Fibroblast of pulmonary artery (primary cell): ENCODE measurements at places on chromosomes 3 and 15.

DNA sequence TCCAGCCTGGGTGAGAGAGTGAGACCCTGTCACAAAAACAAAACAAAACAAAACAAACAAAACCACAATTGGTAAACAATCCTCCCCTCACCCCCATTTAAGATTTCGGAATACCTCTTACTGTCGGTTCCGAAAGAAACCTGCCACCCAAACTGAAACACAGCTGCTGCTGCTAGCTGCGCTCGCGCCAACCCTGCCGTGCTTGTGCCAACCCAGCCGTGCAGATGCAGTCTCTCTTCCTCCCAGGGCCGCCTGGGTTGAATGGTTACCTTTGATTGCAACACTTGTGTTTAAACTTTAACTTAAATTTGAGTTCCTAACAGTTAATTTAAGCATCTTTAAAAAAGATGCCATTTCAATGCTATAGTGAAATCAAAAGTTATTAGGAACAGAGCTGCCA lies 28.5 kb upstream of the SPTBN5 start:
- DNase-seq, result no peak

- DNase-seq, result peak; percentile 61
Observed at GRCh38 chr15:75161917-75162414, 39.7 kb upstream of the C15orf39 start.

- DNase-seq, result no peak
Observed at GRCh38 chr3:130260918-130261317, 84.6 kb upstream of the COL6A5 start.

- peak; percentile 49 for DNase-seq
Observed at GRCh38 chr3:117719316-117719926, 1009.8 kb downstream of the TUSC7 start.

GRCh38 chr3:148975248-148975647 lies 16.1 kb upstream of the GYG1 start:
- no peak for DNase-seq

DNA sequence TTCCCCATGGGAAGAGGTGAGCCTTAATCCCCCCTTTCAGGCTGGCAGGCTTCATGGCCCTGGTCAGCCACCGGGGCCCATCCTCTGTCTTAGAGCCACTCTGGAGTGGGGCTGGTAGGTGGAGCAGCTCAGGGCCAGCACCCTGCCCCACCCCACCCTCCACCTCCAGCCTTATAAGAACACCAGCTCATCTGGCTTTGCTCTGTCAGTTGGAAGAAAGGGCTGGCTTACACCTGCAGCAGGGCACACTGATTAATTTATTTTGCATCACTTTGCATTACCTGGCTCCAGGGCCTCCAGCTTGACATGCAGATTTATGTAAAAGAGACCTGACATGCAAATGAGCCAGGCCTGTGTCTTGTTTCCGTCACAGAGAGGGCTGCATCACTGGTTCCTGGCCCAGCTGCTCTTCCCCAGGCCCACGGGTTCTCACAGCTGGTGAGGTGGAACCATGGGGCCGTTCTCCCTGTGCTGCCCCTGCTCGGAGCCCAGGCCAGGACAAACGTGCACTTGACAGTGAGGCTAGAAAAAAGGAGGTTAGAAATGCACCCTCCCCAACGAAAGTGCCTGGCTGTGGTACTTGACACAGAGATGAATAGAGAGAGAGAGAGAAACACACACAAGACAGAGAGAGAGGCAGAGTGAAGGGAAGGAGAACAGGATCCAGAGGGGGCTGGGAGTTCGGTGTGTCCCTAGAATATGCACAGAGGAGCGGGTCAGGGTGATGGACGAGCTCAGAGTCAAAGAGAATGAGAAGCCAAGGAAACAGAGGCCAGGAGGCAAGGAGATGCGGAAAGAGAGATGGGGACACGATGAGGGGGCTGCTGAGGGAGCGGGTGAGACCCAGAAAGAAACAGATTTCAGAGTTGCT lies 44.5 kb upstream of the MAGEF1 start:
- no peak for DNase-seq

- no peak for DNase-seq
Observed at GRCh38 chr15:69713726-69714559, 261.3 kb downstream of the RPLP1 start.

GRCh38 chr3:155886915-155887314 lies 16.5 kb downstream of the GMPS start:
- DNase-seq, result no peak

DNA sequence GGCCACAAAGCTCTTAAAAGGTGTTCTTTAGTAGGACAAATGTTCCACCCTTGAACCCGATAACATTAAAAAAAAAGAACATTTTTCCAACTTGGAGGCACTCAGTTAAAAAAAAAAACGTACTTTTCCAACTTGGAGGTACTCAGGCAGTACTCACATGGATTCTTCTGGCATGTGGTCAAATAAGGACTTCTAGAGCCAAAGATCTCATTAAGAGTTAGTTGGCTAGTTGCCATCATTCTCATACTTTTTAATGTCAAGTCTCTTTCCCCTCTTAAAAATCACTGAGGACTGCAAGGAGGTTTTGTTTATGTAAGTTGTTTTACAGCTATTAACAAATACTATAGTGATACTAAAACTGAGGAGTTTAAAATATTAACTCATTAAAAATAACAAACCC lies 101.0 kb downstream of the CADPS start:
- no peak for DNase-seq

GRCh38 chr3:47870156-47870555 lies 67.2 kb downstream of the DHX30 start:
- no peak for DNase-seq

GRCh38 chr3:16427103-16427965 lies 86.2 kb downstream of the RFTN1 start:
- DNase-seq, result peak; percentile 97

DNA sequence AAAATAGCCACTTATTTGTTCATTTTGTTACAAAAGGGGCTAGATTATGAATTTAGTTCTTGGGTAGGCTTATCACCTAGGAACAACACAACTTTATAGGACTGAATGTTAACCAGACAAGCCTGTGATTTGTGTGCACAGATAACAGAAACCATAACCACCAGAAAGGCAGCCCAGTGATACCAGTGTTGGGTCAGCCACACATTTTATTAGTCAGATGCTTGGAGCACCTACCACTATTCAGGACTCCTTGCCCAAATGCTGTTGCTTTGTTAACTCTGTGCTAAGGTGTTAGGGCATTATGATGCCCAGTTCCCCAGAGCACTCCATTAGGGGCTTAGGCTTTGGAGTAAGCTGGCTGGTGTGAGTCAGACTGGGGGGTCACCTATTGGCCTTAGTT lies 22.5 kb downstream of the PLCL2 start:
- DNase-seq, result no peak

GRCh38 chr3:38773528-38773927 lies 42.5 kb downstream of the SCN10A start:
- DNase-seq, result no peak

- DNase-seq, result no peak
Observed at GRCh38 chr3:149958171-149958796, 12.4 kb downstream of the PFN2 start.

DNA sequence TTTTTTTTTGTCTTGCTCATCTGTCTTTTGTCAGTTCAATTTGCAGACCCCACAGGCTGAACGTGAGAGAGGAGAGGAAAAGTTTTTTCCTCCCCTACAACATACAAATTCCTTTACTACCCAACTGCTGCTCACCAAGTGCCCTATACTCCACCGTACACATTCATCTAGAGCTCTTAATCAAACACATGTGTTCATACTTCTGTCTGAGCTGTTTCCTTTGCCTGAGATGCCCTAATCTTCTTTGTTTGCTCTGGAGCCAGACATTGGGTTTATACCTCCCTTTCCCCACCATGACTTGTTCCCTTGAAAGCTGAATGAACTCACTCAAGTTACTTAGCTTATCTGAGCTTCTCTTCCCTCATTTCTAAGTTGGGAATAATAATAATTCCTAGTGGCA lies 122.7 kb upstream of the RASGRP1 start:
- no peak for DNase-seq

- peak; percentile 52 for DNase-seq
Observed at GRCh38 chr3:179681492-179682263, 28.8 kb downstream of the USP13 start.

DNA sequence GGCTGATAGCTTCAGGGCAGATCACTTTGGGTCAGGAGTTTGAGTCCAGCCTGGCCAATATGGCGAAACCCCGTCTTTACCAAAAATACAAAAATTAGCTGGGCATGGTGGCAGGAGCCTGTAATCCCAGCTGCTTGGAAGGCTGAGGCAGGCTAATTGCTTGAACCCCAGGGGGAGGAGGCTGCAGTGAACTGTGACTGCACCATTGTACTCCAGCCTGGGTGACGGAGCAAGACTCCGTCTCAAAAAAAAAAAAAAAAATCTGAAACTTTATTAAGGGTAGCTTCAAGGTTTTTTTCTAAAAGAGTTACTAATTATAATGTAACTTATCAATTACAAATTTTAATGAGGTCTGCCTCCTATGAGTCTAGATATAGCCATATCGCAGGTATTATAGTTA lies 5.1 kb downstream of the NECTIN3 start:
- no peak for DNase-seq

DNA sequence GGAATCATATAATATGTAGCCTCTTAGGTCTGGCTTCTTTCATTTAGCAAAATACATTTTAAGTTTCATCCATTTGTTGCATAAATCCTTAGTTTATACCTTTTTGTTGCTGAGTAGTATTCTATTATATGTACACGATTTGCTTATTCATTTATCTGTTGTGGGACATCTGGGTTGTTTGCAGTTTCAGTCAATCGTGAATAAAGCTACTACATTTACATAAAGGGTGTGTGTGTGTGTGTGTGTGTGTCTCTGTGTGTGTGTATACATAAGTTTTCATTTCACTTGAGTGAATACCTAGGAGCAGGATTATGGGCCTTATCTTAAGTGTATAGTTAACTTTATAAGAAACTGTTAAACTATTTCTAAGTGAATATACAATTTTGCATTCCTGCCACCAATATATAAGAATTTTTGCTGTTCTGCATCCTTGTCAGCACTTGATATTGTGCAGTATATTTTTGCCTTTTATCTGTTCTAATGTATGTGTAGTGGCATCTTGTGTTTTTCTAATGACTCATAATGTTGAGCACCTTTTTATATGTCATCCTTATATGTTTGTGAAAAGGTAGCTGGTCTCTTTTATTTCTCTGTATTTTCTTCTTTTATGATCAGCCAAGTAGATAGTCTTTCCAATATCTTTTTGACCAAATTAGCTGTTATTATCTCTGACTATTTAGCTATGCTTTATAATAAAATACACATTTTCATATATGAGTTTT lies 55.0 kb downstream of the GLCE start:
- DNase-seq, result no peak

- DNase-seq, result no peak
Observed at GRCh38 chr3:51935886-51936755, 5.6 kb downstream of the RRP9 start.

GRCh38 chr15:48877630-48878595 lies at the start of gene EID1:
TSS of gene EID1 (plus strand) at chr15:48878134. CDS start at chr15:48878177, 43 bp downstream.
- peak; percentile 98 for DNase-seq

DNA sequence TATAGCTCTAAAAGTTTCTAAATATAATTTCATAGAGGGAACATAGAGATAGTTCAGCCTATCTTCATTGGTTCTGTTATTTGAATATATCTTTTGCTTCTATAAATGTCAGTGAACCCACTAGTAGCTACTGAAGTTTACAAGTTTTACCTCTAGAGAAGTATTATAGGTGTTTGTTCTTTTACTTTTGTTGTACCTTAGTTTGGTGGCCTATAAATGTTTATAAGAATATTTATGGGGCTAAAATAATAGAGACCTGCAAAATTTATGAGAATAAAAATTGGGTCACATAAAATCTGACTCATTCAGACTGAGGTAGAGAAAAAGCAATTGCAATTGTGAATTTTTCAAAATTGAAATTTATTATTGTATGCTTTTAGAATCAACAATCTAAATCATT lies 162.6 kb downstream of the SERPINI1 start:
- DNase-seq, result no peak

GRCh38 chr3:43534675-43535074 lies 87.1 kb downstream of the ANO10 start:
- DNase-seq, result no peak

GRCh38 chr3:164190566-164190965 lies 887.7 kb downstream of the SI start:
- no peak for DNase-seq

DNA sequence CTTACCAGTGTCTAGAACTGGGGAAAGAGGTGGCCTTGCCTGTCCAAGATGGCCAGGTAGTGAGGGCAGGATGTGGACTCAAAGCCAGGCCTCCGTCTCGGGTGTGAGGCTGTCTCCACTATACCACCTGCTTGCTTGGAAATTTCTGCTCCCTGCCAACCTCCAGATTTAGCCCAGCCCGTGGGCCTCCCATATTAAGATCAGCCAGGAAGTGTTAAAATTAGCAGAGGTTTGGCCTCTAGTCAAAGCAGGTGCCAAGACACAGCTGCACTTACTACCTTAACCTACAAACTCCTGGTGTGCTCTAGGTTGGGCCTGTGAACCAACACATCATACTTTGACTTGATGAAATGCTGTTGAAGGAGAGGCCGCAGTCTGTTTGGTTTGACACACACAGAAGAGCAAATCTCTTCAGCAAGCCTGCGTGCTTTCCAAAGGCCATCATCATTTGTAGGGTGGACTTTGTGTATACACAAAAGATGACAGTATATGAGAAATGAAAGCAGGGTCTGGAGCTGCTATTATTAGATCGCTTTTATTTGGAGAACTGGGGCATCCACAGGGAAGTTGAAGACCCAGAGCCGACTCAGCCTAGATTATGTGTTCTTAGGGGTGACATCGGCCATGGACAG lies 206.5 kb downstream of the XXYLT1 start:
- DNase-seq, result no peak

GRCh38 chr3:2898591-2899353 lies 211.4 kb downstream of the IL5RA start:
- no peak for DNase-seq

DNA sequence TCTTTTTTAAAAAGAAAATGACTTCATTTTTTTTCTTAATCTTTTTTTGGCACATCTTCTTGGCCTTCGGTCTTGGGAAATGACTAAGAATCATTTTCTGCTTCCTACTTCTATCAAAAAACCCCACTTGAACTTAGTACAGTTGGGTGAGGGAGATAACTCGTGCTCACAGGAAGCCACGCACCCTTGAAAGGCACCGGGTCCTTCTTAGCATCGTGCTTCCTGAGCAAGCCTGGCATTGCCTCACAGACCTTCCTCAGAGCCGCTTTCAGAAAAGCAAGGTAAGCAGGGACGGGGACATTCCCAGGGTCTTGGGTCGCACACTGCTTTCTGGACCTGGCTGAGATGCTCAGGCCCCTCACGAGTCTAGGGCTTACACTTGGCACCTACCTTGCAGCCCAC lies at the start of gene CCR4:
Gene CCR4 (plus strand): TSS at position 235 of the 402 bp plus-strand sequence. CDS start 1,779 bp downstream, outside the sequence.
- peak; percentile 21 for DNase-seq

DNA sequence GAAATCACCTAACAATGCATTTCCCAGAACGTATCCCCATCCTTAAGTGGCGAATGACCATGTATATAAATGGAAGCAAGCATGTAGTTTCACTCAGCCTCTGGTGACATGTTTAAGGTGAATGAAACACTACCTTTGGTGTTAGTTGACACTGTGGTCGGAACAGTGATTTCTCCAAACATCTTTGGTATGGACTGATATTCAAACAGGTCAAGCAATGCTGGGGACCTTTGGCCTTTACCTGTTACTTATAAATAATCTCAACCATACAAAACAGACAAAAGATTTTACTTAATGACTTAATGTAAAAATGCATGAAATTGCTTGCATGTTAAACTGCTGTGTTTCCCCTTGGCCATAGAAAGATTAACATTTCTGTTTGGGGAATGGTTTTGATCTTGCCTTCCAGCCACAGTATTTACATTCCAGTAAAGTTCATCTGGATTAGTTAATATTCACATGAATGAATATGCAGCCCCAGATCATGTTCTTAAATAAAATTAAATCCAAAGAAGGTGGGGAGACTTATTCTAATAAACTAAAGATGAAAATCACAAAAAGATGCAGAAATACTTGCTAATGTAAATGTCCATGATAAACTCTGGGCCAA lies 74.4 kb upstream of the HES1 start:
- no peak for DNase-seq

- peak; percentile 8 for DNase-seq
Observed at GRCh38 chr15:85837011-85837433, 42.3 kb upstream of the KLHL25 start.
